Stimulated activated CD4-positive, alpha-beta T cell treated with anti-CD3 and anti-CD28 coated beads, Interleukin-2, amount 100 ng/mL, for 48 hours (primary cell): ENCODE measurements at places on chromosomes 2 and 18.

- DNase-seq: no peak
Observed at GRCh38 chr2:98711506-98711905, 19.4 kb downstream of the MGAT4A start.

- DNase-seq: no peak
Observed at GRCh38 chr2:74024216-74024615, 39.5 kb downstream of the TET3 start.

GRCh38 chr2:218877331-218877730, 3.3 kb upstream of the WNT10A start:
- no peak for DNase-seq

DNA sequence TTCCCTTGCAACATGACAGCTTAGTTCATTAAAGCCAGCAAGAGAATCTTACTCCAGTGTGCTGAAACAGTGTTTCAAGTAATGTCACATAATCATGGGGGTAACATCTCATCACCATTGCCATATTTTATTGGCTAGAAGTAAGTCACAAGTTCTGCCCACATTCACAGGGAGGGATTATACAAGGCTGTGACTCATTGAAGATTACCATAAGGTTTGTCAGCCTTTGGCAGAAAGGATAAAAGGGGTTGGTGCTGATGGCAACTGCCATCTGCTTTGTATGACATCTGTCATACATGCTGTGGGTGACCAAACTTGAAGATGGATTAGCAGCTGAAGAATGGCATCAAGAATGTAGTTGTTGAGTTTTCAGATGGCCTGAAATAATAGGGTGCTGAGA, 61.2 kb downstream of the KCNE4 start:
- DNase-seq: no peak

DNA sequence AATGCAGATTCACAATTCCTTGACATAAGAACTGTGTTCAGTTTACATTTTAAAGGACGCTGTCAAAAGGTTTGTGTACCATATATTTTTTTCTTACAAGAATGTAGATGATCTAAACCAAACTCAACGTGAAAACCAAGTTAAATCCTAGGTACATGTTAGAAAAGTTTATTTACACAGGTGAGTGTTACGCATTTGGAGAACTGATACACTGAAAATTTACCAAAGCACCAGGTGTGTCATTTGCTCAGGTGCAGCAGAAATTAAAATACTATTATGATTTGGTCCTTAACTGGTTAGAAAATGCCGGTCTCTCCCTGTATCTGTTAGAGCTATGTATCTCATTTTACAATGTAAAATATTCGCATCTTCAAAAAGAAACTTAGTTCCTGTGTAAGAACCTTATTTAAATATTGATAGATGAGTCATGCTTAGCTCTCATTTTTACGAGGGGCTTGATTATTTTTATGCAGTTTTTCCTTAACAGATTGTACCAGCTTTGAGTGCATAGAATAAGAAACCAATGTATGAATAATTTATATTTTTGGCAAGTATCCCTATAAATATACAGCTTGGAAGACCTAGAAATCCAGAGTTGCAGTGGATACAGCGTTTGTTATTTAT, 25.1 kb downstream of the MFF start:
- no peak for DNase-seq

GRCh38 chr18:907115-907884, 2.6 kb downstream of the ADCYAP1 start:
- no peak for DNase-seq

DNA sequence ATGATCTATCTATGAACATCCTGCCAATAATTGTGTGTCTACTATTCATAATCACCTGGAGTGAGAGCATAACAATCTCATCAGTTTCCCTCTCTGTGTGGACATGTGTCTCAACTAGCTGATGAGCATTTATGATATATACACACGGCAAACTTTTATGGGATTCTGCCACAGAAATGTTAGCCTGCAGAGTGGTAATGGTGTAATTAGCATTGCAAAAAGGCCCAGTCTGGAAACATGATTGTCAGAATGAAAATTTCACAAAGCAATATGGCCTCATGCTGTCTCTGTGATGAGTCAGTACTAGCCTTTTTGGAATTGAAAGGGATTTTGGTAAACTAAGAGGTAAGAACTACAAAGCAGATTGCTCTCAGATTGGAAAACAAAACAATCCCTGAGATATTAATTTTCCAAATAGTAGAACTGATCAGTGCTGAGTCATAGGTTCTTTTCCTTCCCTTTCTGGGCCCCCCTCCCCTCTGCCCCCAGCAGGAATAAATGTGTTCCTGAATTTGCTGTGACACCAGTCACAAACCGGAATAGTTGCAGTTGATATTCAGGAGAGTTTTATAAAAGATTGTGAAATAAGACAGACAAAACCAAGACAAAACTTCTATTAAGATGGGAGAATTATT, 189.2 kb downstream of the OSR1 start:
- no peak for DNase-seq

DNA sequence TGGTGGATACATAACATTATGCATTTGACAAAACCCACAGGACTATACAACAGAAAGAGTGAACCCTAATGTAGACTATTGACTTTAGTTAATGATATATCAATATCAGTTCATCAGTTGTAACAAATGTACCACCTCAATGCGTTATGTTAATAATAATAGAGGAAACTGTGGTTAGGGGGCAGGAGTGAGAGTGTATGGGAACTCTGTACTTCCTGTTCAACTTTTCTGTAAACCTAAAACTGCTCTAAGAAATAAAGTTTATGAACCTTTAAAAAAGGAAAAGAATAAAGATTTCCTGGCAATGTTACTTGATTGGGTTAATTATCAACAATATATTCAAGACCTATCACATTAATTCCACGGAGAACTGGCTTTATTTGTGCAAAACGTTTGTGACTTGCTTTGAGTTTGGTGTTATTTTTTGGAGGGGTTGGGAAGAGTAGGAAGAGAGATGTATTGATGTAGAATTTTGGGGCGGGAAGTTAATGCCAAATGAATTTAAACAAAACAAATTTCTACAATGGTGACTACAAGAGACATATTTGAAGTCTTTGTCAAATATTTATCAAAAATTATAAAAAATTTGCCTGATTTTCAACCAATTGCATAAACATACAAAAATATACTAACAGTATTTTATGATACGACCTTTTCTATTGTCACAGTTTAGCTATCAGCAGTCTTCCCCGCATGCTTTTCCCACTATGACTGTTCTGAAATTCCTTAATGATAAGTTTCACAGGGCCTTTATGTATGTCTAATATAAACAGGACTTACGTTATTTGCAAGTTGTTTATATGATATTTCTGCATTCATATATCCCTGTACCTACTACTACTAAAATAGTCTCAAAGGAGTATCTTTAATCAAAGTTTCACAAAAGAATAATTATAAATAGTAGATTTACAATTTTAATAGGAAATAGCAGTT, 2.1 kb upstream of the RTN4 start:
- no peak for DNase-seq

- DNase-seq: no peak
Observed at GRCh38 chr2:149808556-149808955, 221.0 kb upstream of the MMADHC start.

DNA sequence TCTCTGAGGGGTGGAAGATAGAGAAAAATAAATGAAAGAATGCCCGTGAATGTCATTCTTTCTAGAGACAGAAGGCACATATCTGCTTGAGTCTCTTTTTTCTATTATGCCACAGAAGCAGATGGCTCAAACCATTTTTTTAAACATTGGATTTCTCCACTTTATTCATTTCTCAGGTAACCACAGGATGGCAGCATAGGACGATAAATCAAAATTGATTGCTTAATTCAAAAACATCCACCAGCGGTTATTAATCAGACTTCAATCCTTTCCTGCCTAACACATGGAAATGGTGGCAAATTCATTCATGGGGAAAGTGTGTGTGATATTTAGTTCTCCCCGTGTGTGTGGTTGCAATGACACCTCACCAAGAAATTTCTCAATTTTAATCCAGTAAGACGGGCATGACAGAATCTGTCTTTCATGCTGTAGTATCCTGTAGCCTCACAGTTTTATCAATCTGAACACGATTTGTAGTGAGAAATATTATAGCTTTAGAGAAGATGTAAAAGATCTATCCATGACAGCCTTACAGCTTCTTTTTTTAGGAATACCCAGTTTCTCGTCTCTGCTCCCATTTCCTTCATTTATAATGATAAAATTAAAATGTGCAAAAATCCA, 72.2 kb downstream of the DSC3 start:
- no peak for DNase-seq

DNA sequence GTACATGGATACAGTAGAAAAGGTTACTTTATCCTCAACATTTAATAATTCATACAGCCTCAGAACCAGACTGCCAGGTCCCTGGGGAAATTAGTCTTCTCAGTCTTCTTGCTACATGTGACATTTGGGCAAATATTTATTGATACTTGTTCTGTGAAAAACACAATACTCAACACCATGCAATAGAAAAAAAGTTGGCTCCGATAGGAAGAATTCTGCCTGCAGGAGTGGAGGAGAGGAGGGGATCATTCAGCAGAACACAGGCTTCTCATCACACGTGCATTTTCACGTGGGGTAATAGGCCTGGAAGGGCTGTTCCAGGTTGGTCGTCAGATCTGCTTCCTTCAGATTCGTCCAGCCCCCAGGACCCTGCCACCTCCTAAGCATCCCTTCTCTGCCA, 58.4 kb upstream of the ACKR3 start:
- no peak for DNase-seq

- DNase-seq: no peak
Observed at GRCh38 chr2:71154798-71155197, 24.4 kb downstream of the MPHOSPH10 start.

DNA sequence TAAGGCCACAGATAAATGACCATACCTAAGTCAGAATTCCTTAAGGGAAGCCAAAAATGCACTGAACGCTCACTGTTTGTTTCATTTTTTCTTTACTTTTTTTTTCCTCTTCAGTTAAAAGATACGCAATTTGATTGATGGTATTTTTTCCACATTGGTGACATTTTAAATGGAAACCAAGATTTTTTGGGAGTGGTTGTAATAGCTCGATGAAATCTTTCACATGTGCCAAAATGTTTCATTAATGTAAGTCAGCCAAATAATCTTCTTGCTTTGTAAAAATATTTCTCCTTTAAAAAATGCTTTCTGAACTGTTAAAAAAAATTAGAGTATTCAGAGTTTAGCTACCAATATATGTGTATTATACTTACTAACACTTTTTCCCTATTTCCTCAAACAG, 339.8 kb downstream of the ZEB2 start:
- DNase-seq: no peak

DNA sequence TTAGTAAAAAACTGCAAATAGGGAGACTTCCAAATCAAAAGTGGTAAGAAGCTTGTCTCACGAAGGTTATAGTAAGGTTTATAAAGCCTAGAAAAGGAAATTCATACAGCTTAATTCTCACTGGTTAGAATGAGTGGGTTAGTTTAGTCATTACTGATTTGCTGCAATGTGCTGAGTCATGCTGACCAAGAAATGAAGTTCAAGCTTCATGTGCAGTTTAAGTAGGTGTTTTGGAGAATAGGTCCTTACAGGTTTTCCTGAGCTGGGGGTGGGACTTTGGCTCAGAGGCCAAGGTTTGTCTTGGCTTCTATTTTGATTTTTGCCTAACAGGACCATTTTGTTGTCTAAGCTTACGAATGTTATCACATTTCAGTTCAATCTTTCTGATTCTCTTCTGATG, 15.1 kb downstream of the CLIP4 start:
- DNase-seq: peak; percentile 17

DNA sequence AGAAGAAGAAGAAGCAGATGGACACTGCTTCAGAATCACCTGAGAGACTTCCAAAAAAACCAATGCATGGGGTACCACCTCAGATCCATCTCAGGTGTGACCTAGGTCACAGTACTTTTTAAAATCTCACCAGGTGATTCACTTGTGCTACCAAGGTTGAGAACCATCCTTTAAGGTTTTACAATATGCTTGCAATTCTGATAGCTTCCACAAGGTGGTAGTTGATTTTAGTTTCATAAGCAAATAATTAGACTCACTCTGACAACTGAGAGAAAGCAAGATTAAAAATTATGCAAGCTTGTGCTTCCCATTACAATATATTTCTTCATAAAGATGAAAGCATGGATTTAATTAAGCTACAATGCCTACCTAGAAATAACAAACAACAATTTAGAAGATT, 355.1 kb downstream of the EN1 start:
- DNase-seq: no peak

- no peak for DNase-seq
Observed at GRCh38 chr2:97718942-97719341, 5.6 kb downstream of the ZAP70 start.

GRCh38 chr2:225274751-225275150, 124.8 kb upstream of the NYAP2 start:
- DNase-seq: no peak

GRCh38 chr2:172996387-172996961, 79.2 kb upstream of the MAP3K20 start:
- no peak for DNase-seq

GRCh38 chr2:68770271-68771111, 35.9 kb downstream of the ARHGAP25 start:
- DNase-seq: no peak

DNA sequence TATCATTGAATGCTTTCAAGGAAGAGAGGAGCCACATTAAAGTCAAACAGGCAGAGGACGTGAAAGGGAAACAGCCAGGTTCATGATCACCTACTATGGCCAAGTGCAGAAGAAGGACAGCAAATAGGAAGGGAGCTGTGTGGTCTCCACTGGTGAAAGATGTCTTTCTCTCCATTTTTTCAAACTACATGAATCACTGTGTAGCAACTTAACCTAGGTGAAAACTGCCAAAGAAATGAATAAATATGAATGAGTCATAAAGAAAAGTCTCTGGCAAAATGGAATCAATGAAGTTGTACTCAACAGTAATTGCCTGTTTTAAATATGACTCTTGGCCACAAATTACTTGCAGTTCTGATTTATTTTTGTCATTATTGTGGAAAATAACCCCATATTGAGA, 452.6 kb upstream of the PKDCC start:
- no peak for DNase-seq

DNA sequence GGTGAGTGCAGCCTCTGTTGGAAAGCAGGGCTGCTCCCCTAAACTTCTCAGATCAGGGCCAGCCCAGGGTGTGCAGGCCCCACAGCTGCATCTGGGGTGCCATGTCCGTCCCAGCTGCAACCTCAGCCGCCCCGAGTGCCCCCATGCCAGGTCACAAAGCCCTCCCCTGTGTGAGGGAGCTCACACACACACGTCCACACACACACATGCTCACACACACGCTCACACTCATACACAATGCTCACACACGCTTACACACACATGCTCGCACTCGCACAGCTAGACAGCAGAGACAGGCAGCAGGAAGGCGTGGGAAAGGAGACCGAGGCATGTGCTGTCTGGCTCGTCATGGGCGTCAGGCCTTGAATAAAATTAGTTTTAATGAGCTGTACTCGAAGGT, 55.4 kb downstream of the ADI1 start:
- no peak for DNase-seq

- DNase-seq: no peak
Observed at GRCh38 chr2:207153266-207153975, 12.3 kb downstream of the KLF7 start.

DNA sequence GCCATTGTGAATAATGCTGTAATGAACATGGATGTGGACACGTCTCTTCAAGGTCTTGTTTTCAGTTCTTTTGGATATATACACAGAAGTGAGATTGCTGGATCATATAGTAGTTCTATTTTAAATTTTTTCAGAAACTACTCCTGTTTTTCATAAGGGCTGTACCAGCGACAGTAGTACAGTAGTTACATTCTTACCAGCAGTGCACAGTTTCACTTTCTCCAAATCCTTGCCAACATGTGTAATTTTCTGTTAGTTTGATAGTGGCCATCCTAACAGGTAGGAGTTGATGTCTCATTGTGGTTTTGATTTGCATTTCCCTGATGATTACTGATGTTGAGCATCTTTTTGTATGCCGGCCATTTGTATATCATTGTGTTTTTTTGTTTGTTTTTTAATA, 81.7 kb downstream of the EPC2 start:
- DNase-seq: no peak

GRCh38 chr2:139514951-139515350, 734.8 kb upstream of the NXPH2 start:
- DNase-seq: no peak
